ENCODE measurements at places on chromosomes 7 and 10.

DNA sequence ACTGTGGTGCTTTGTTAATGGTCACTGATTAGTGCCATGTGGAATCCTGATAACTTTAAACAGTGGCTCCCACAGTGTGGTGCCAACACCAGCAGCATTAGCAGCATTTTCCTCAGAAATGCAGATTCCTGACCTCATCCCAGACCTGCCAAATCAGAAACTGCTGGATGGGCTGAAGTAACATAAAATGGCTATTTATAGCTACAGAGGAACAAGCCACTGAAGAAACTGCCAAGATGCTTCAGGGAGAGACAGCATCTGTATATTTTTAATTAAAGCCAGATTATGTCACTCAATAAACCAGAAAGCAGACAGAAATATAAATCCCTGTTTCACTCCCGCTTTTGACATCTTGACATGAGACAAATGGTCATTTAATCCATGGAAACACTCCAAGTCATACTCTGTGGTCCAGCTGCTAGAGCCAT lies 178.5 kb downstream of the AMPH start:
- DNase-seq = no peak

- DNase-seq = peak; percentile 43
Observed at GRCh38 chr7:37284805-37285231, 163.8 kb downstream of the ELMO1 start.

- no peak for DNase-seq
Observed at GRCh38 chr10:77853256-77853655, 73.3 kb downstream of the DLG5 start.

GRCh38 chr7:65310761-65311160 lies 62.9 kb upstream of the ZNF92 start:
- no peak for DNase-seq

DNA sequence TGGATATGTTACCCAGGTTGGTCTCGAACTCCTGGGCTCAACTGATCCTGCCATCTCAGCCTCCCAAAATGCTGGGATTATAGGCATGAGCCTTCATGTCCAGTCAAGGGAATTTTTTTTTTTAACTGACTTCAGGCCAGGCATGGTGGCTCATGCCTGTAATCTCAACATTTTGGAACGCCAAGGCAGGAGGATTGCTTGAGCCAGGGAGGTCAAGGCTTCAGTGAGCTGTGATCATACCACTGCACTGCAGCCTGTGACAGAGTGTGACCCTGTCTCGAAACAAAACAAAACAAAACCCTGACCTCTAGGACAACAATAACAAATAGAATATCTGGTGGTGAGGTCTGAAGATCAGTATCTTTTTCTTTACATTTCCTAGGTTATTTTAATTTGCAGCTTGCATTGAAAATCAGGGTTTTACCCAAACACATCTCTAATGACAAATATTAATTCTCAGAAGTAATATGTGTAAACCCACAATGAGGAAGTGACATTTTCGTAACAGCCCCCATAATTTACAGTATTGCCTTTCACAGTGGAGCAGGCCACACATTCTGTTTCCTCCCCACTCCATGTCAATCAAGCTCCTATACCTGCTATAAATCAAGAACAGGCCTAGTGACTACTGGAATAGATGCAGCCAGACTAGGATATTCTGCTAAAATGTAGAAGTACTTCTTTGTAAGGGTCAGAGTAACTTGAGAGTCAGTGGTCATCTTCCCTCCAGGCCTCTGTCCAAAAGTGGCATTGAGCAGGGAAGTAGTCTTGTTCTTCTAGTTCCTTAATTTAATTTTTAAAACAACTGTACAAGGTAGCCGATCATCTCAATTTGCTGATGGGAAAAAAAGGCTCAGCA lies 43.3 kb upstream of the ECHDC3 start:
- DNase-seq = peak; percentile 70

GRCh38 chr10:132373241-132373955 lies 23.6 kb upstream of the PWWP2B start:
- DNase-seq = no peak

DNA sequence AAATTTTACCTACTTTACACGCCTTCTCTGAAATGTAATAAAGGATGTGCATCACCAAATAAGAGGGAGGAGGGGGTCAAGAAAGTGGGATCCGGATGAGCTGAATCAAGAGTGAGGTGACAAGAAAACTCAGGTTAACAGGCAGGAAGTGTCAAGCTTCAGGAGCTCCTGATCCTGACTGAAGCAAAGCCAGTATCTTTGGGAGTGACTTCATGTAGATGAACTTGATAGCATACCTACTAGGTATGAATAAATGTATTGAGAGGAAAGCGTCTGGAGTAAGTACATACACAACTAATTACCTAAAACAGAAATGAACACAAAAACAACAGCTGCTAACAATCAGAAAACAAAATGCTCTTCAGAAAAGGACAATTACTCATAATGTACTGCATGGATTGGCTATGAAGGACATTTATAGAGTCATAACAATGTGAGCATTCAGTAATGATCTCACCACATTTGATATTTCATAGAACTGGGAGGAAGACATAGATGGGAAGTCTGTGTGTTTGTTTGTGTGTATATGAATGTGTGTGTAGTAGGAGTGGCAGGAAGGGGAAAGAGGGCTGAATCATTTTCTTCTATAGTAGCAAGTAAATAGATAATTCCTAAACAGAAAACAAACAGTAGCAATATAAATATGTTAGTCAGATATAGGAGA lies 29.4 kb downstream of the PRKG1 start:
- DNase-seq = no peak

- DNase-seq = no peak
Observed at GRCh38 chr10:117492504-117492903, 50.0 kb upstream of the EMX2 start.

DNA sequence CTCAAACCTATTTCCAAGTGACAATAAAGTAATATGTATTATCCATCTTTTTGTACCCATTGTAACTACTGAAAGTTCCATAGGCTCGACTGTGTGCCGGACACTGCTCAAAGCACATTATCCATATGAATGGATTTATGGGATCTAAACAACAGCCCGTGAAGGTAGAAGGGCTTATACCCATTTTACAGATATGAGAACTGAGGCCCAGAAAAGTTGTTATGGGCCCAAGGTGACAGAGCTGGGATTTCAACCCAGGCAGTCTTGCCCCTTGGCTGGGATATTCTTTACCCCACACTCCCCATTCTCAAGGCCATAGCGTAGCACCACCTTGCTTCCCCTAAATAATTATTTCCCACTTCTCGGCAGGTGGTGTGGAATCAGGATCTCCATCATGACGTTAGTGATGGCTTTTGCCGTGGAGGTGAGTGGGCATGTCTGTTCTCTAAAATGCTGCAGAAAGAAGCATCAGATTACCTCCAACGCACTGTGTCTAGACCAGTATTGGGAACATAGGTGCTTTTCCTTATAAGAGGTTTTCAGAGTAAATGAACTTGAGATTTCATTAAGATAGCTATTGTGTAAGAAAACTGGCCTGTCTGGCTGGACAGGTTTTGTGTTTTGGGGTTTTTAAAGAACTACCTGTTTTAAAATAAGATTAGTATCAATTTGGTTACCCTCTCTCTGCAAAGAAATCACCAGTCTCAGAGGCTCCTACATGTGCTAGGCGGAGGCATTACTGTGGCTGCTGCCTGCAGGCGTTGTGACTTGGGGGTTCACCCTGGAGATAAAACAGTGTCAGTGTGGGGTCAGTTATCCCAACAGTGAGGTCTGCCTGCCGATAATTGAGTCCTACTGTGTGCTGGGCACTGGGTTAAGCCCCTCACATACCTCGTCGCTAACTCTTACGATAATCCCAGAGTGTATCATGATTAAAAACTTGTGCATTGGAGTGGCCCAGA lies 85.1 kb upstream of the SDK1 start:
- no peak for DNase-seq

DNA sequence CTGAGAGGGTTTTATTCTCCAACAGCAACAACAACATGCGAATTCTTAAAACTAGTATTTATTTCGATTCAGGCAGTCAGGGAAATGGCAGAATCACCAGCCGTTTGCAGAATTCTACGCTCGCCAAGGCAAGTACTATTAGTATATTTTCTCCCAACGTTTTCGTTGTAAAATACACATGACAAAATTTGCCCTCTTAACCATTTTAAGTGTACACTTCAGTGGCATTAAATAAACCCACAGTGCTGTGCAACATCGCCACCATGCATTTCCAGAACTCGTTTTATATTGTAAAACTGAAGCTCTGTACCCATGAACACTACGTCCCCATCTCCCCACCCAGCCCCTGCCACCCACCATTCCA lies 10.8 kb downstream of the EN2 start:
- DNase-seq = no peak

DNA sequence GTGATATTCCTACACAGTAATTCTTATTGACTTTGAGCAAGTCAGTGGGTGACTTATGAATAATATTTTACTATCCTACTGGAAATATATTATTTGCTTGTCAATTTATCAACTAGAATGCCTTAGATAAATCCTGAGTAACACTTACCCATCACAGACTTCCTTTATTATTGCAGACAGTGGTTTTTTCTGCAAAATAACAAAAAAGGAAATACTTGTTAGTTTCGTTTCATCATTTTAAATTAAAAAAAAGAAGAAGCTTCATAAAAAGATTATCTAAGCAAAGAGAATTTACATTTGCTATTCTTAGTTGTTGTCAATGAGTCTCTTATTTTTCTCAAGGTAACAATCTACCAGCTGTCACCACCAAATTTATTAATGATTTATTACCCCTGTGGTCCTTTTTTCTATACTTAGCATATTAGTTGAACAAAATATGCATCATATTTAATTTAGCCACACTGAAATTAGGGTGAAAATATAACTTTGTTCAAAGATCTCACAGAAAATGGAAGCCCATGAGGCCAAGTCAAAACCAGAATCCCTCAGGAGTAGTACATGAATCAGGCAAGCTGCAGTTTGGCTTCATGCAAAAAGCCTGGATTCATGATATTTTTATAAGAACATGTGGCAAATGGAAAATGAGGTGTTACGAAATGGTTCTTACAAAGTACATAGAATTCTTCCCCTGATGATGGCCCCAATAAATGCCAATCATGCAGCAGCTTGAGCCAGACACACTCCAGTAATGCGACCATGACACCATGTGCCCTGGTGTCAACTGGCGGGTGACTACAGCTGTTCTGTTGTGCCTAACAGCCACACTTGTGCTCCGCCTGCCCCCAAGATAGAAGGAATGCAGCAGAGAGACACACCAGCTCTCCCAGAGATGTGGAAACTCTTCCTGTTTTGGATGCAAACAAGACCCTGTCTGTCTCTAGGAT lies 132.6 kb downstream of the ELMO1 start:
- DNase-seq = no peak

DNA sequence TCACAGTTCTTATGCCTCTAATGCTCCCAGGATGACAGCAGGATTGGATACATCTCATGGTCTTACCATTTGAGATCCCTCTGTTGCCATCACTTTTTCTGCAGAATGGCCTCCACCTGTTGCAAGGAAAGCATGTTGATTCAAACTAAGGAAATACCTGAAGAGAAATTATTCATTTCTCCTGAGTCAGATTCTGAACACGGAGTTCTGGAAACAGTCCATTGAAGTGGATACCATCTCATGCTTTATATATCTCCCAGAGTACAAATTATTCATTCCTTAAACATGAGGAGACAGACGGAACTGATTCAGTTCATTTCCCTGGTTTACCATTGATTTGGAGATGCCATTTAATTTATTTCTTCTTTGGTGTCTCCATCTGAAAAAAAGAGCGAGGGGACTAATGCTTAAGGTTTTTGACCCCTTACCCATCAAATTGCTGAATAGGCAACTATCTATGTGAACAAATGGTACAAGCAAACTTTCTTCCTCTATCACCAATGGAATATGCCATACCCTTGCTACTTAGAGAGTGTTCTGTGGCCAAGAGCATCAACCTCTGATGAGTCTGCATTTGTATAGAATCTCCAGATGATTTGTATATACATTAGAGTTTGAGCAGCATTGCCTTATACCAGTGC lies 305.0 kb upstream of the LRGUK start:
- no peak for DNase-seq

GRCh38 chr7:150586785-150587152 lies 19.6 kb downstream of the GIMAP4 start:
- DNase-seq = no peak

DNA sequence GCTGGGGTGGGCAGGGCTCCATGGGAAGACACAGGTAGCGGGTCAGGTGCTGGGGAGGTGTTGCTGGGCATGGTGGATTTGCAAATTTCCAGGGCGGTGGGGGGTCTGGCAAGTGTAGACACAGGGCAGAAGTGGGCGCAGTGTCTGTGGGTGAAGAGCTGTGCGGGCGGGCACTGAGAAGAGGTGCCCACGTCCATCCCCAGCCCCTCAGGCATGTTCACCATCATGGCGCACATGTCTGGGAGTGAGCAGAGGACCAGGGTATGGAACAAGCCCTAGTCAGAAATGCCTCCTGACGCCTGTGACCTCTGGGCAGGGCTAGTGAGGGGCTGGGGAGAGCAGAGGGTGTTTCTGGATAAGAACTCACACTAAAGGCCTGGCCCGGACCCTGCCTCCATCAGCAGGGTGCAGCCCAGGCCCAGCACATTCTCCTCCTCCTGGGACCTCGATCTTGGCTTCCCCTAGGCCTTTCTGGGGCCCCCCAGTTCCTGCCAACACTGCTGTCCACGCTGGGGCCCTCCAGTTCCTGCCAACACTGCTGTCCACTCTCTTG lies 612.9 kb downstream of the PTPRN2 start:
- DNase-seq = no peak

DNA sequence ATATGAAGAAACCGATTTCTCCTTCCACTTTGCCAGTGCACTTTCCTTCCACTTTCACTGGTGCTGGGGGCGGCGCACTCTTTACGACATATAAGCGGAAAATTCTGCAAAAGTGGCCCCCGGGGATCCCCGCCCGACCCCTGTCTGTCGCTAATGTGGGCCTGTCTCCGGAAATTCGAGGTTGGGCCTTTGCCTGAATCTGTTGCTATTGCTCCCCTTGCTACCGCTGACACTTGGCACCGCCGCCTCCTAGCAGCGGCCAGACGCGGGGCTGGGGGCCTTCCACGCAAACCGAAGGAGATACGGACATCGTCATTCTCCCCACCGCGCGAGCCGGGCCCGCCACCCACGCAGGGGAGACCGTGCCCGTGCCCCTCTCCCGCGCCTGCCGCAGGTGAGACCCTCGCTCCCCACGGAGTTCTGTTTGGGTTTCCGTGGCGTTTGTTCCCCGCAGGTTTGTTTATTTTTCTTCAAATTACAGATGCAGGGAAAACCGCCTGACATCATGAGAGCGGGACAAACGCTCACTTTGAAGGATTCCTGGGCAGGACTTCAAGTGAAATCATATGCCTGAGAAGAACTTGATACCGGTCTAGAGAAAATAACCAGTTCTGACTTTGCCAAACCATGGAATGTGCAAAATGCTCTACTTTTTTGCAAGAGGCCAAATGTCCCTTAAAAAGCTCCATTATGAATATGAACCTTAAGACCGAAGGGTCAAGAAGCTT lies 5.0 kb downstream of the TWIST1 start:
- no peak for DNase-seq

GRCh38 chr7:155371884-155372781 lies 74.5 kb downstream of the INSIG1 start:
- peak; percentile 77 for DNase-seq

- peak; percentile 54 for DNase-seq
Observed at GRCh38 chr7:5594616-5595544, 171.2 kb upstream of the TNRC18 start.

DNA sequence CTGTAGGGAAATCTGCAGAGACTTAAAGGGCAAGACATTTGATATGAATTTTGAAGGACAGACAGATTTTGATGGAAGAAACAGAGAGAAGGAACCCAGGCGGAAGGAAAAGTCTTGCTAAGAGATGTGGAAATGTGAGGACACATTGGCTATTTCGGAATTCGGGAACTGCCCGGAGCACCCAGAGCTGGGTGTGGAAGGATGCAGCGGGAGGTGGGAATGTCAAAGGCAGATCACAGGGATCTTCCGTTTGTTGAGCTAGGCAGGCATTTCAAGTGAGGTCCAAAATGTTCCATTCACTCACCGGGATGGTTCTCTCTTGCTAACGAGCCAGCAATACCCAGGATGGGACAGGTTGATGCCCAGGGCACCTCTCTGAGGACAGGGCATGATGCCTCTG lies 87.2 kb upstream of the CTBP2 start:
- no peak for DNase-seq

Data from GM13977 (cell line).